Stimulated activated CD4-positive, alpha-beta T cell treated with anti-CD3 and anti-CD28 coated beads, Interleukin-12 subunit alpha, Interleukin-12 subunit beta, amount 100 ng/mL, for 48 hours (primary cell): ENCODE measurements at places on chromosomes 7 and 10.

DNA sequence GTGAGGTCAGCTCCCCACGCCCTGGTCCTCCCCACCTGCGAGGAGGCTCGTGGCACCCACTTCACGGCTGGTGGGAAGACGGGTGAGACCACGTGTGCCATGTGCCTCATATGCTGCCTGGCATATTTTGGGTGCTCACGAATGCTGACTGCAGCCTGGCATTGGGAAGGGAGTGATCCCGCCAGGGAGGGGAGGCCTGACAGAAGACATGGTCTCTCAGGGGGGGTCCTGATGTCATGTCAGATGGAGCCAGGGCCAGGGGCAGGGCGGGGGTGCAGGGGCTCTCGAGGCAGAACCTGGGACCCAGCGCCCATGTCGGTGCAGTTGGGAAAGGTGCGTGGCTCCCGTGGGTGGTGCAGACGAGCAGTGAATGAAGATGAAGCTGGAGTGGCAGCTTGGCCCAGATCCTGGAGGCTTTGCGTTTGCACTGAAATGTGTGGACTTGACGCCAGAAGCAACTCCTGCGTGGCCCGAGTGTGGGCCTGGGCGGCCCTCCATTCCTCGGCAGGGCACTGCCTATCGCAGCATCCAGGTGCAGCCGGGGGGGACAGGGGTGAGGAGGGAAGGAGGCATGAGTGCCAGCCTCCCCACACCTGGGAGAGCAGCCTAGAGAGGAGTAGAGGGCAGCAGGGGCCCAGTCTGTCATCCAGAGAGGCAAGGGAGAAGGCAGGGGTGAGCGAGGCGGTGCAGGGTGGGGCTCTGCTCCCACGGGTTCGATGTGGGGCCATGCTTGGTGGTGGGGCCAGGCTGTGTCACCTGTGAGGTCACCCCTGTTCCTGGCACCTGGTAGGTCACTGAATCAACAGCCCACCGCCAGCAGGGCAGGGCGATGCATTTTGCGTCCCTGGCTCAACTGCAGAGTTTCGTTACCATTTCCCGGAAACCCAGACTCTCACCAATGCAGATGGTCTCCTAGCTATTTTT, 385.6 kb downstream of the DNAJB6 start:
- no peak for DNase-seq

GRCh38 chr10:5679606-5680005, 5.0 kb upstream of the TASOR2 start:
- no peak for DNase-seq

- DNase-seq = no peak
Observed at GRCh38 chr10:125027871-125028869, 86.2 kb downstream of the ZRANB1 start.

GRCh38 chr7:128941323-128941890, 3.7 kb downstream of the IRF5 start:
- DNase-seq = no peak

GRCh38 chr7:158107806-158108205, 479.8 kb downstream of the PTPRN2 start:
- DNase-seq = no peak

DNA sequence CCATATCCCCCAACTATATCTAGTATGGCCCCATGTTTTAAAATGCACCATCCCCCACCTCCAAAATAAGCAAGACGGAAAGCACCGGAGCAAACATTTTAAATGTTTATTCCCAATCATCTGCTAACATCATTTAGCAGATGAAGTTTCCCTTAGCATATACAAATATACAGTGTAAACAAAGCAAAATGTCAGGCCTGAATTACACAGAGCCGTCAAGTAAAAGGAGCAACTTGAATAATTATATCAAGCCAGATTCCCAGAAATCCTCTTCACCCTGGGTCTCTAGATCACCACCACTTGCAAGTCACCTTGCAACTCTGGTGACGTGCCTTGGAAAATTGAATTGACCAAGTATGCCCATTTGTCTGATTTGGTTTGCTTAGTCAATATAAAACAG, 91.6 kb upstream of the COL1A2 start:
- DNase-seq = no peak

DNA sequence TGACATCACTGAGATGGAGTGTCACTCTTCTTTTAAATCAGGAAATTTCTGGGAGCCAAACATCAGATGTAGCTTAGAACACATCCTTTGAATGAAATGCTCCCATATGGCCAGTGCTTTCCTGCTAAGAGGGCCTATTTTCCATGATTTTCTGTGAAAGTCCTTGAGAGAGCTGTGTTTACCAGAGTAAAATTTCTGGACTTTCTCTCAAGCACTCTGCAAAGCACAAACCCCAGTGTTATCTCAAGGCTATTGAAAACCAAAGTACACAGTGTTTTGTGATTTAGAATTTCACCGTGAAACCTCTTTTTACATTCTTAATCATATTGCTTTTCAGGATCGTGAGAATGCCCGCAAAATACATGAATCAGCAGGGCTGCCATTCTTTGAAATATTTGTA, 54.0 kb downstream of the PAPSS2 start:
- DNase-seq = no peak

DNA sequence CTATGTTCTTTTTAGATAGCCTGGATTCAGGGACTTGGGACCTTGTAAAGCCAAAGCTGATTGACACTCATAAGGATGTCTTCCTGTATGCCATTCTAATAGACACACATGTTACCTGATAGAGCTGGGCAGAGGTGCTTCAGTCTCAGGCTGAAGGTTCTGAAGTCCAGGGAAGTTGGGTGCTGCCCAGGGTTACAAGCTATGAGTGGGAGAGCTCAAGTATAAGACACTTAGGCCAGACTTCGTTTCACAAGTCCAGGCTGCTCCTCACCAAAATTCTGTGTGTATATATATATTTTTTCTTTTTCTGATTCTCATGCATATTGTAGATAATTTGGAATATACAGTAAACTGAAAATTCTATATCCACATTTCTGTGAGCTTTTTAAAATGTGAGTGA, 144.2 kb downstream of the HDAC9 start:
- no peak for DNase-seq

GRCh38 chr10:19921300-19922140, 105.3 kb downstream of the PLXDC2 start:
- DNase-seq = no peak

DNA sequence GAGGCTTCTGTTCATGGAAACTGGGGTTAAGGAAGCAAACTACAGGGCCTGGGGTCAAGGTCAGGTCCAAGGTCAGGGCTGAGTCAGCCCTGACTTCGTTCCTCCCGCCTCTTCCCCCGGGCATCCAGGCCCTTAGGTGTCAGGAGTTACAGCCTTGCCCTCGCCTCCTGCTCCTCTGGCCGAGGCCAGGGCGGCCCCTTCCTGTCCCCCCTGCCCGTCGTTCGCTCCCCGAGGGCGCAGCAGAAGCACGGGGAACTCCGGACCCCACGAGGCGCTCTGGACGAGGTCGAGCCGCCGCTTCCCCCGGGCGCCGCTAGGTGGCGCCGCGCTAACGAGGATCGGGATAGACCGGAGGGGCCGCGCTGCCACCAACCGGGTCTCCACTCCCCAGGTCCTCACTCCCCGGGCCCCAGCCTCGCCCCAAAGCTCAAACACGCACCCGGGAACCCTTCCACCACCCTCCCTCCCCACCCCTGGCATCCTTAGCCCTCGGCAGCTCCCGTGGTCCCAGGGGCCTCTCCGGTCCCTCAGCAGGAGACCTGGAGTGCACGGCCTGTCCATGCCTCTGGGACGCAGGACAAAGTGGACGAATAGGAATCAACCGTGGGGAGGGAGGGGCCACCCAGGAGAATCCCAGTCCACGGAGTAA, 59.2 kb upstream of the MYL10 start:
- peak; percentile 77 for DNase-seq

DNA sequence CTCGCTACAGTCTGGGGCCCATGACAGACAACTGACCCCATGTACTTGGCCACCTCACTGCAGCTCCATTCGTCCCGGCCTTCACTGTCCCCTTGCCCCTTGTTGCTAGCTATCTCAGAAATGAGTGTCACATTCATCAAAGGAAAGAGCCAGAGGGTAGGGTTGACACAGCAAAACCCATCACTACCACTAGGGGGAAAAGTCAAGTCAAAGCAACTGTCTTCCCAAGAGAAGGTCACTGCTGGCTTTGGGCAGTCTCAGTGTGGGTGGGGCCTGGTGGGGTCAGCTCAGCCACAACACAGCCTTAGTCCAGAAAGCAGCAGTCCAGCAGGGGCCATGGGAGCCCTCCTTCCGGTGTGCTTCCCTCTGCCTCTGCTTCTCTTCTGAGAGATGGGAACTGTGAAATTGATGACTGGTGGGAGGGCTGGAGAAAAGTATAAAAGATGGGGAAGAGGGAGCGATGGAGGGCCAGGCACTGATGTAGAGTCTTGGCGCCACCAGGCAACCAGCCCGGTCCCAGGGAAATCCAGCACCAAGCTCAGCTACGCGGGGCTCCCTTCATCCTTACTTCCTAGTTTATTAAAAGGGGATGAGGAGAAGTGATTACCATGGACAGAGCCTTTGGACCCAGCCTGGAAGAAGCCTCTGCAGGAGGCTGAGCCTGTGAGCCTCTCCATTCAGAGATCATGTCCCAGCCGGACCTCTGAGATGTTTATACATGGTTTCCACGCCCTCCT, 58.0 kb downstream of the PLXNA4 start:
- no peak for DNase-seq
